ENCODE measurements at places on chromosomes 1 and 21.
A peak's percentile ranks its signal among the peaks of the same experiment; 100 is the strongest.

DNA sequence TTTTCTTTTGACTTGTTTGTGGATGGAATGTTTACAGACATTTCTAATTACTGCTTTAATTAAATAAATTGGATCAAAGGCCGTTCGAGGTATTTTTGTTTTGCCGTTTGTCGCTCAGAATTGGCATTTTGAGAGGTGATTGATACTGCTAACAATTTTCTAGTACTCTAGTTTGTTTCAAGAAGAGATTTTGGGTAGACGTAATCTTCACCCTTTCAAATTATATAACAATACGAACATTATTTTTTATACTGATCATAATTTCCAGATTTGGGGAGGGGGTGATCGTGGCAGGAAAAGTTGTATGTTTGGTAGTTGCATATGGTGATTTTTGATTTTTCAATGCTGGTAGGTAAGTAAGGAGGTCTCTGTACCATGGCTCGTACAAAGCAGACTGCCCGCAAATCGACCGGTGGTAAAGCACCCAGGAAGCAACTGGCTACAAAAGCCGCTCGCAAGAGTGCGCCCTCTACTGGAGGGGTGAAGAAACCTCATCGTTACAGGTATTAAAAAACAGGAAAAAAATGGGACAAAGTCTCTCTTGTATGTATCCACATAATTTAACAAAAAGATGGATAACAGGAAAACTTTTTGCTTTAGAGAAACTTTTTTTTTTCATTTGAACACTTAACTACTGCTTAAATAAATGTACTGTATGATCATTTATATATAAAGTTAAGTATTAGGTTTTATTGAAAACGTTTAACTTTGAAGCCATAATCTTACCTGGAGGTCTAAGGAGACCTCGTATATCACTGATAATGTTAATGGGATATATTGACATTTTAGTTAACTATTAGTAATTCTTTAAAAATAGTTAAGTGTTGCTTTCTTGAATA is 1.7 kb downstream of the H3-3A start:
- DNase-seq, result peak; percentile 61

- DNase-seq, result peak; percentile 87
These were observed 39.6 kb upstream of the LBR start for GRCh38 chr1:225467193-225468020.

GRCh38 chr1:172845371-172845770 is 186.5 kb downstream of the FASLG start:
- peak; percentile 56 for DNase-seq

DNA sequence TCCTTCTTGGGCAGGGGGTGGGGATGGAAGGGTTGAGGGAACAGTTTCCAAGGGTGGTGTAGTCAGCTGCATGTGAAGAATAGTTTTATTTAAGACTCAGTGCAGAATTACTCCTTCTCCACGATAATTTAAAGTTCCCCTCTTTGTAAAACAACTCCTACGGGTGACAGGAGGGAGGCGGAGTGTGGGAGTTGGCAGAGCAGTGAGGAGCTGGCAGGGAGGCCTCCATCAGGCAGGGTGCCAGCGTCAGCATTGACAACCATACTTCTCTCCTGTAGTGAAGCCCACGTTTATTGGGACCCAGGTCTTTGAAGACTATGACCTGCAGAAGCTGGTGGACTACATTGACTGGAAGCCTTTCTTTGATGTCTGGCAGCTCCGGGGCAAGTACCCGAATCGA is 93.8 kb downstream of the MTR start:
- no peak for DNase-seq

GRCh38 chr1:17102232-17102631 is 17.0 kb downstream of the PADI2 start:
- DNase-seq, result no peak

- no peak for DNase-seq
These were observed 469.2 kb downstream of the SMYD3 start for GRCh38 chr1:246037832-246038231.

DNA sequence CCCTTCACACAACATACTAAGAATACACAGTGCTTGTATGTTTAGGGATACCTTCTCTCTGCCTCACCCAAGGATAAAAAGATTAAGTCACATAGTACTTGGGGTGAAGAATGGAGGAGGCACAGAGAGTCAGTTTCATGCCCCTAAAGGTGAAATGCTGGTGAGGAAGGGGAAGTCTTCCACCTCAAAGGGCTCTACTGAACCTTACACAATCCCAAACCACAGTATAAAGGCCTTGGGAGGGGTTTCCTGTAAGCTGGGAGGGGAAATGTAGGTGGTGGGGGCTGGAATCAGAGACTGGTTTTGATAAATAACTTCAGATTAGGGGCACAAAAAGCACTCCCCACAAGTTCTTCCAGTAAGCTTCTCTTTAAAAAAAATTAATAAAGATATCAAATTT is 3.5 kb downstream of the MINDY1 start:
- DNase-seq, result peak; percentile 52

DNA sequence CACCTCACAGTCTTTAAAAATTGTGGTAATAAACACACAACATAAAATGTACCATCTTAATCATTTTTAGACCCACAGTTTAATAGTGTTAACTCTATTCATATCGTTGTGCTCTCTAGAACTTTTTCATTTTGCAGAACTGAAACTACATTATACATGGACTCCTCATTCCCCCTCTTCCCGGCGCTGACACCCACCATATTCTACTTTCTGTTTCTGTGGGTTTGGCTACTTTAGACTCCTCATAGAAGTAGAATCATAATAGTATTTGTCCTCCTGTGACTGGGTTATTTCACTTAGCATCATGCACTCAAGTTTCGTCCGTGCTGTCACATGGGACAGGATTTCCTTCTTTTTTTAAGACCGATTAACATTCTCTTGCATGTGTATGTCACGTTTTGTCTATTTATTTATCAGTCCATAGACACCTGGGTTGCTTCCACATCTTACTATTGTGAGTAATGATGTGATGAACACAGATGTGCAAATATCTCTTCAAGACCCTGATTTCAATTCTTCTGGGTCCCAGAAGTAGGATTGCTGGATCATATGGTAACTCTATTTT is 62.9 kb upstream of the TMPRSS2 start:
- no peak for DNase-seq

DNA sequence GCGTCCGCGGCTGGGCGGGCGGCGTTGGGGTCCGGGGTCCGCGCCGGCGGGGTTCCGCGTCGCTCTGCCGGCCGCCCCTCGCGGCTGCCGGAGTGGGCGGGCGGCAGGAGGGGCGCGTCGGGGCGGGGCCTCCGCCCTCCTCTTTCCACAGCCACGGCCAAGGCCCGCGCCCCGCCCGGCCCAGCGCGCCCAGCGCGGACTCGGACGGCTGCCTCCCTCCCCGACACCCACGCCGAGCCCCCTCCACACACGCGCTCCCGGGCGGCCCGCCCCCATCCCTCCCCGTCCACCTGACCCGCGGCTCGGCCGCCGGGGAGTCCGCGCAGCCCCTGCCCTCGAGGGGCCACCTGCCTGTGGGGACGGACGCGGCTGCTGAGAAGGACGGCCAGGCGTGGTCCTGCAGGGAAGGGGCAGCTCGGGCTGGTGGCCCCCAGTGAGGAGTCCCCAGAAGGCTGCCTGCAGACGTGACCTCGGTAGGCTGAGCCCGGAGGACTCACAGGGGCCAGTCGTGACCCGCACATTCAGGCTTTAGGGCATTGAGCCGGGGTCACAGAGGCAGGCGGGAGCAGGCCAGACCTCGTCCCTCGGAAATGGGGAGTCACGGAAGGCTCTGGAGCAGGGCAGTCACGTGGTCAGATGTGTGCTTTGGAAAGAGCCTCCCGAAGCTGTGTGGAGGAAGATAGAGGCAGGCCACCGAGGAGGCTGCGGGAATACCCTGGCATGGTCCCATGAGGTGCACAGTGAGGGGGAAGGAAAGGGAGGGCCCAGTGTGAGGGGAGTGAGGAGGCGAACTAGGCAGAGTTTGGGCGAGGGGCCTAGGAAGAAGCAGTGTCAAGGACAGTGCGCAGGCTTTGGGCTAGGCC is at the start of gene COL8A2:
Gene COL8A2 (minus strand): TSS at position 94 of the 863 bp plus-strand sequence. CDS start 24,980 bp downstream, outside the sequence.
- no peak for DNase-seq

DNA sequence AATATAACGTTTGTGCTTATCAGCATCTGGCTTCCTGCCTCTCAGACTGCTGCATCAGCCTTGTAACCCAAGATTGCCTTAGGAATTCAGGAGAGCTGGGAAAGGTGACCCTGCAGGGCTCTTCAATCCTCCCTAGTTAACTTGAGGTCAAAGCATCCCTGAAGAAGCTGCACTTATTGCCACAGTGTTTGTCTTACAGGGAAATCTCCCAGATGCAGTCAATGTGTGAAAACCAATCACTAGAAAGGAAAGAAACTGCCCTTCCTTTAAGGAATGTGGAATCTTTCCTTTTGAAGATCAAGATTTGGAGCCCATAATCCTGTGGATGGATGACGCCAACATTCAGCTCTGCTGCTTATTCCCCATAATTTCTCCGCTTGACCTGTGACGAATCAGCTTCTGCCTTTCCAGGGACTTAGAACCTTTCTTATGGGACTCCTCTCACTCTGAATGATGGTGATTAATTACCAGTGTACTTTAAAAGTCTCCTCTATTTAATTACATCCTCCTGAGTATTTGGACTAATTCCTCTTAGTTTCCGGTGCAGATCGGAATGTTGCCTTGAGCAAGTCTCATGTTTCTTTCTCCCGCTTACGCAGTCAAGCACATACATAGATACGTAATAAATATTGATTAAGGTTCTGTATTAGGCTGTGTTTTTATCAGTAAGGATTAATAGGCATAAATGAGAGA is 14.4 kb downstream of the ADAMTS5 start:
- DNase-seq, result no peak

DNA sequence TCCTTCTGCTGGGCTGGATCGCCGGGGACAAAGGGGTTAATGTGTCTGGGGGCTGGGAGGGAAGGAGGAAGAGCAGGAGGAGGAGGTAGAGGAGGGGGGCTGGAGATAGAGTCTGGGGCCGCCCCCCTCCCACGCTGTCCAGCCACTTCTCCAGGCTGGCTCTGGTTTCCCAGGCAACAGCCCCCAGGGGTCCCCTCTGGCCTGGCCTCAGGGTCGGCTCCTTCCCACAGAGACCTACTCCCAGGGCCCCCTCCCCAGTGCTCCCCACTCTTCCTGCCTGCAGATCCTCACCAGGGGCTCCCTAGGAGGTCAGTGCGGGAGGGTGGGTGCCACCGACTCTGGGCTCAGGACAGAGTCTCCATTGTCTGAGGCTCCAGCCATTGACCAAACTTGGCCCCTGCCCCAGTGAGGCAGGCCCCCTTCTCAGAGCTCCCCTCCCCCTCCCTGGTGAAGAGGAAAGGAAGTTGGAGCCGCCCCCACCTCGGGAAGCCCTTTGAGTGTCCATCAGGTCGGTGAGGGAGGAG is 34.1 kb downstream of the ARHGEF10L start:
- no peak for DNase-seq

GRCh38 chr1:68223687-68224086 is 8.6 kb downstream of the WLS start:
- DNase-seq, result no peak

DNA sequence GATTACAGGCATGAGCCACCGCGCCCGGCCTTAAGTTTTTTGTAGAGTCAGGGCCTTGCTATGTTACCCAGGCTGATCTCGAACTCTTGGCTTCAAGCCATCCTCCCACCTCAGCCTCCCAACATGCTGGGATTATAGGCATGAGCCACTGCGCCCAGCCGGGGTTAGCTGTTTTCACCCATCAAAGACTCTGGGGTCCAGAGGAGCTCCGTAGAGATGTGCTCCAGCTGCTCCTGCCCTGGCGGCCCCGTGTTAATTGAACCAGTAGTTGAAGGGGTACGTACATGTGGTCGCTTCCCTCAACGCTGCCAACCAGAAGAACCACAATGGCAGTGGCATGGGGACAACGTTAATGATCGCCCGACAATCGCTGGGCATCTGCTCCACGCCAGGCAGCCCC is 72.0 kb downstream of the NPHP4 start:
- DNase-seq, result no peak

- no peak for DNase-seq
These were observed 5.3 kb downstream of the UTS2 start for GRCh38 chr1:7847599-7847998.

GRCh38 chr1:154329152-154329521 is 3.8 kb downstream of the ATP8B2 start:
- no peak for DNase-seq

DNA sequence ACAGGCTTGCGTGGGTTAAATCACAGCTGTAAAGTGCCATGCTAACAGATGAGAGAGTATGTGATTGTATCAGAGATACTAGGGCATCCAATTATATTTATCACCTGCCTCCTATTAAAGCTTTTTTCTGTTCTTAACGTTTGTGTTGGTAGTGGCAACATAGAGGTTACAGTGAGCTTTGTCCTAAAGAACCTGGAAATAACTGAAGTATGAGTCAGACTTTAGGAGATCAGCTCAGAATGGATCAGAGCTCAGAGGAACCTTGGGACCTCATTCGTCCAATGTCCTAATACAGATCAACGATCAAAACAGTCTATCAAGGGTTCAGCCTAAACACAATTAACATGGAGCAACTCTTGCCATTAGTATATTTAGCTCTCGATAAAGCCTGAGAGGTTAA is 81.0 kb downstream of the RGS7 start:
- no peak for DNase-seq

DNA sequence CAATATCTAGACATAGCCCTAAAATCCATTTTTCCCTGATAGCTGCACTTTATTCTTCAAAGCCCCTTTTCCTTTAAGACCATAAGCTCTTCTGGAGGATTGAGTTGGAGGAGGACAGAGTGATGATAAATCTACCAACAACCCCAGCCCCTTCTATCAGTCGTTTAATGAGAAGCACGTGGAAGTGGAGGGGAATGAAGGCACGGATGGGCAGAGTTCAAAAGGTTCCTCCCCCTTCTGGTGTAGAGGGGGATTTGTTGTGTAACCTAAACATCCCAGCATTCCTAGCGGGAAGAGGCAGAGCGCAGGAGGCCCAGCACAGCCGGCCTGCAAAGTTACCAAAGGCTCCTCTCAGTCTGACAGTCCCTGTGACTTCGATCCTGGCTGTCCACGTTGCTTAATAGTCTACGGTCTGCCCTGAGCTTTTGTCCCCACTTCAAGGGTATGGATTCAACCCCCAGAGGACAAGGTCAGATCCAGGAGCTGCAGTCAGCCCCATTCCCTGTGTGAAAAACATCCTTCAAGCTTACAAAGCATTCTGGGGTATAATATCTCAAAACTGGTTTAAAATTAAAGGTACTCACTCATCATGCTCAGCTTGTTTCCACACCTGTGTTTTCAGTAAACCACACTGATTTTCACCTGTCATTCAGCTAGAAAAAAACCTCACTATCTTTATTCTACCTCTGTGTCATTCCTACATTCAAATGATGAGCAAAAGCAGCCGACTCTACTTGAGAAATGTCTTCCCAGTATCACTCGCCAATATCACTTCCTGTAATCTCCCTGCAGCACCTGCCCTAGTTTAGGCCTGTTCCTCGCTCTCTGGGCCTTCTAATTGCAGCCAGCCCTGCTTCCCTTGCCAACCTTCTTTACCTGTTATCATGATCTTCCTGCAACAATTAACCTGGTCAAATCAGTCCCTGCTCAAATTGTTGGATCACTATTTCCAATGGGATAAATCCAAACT is 117.9 kb downstream of the PLPP3 start:
- DNase-seq, result no peak

DNA sequence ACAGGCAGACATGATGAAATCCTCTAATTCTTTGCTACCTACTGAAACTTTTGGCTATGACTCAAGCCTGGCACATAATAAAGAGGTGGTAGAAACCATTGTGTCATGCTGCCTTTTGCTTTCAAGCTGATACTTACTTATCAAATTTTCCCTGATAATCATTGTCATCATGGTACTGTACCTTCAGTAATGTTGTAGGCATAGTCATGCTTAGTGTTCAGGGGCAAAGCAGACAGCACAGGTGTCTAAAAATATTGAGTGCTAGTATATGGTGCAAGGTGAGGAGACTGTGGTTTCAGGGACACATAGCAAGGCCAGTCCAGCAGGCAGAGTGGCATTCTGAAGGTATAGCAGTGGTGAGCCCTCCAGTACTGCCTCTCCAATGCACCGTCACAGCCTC is 226.9 kb upstream of the DEPDC1 start:
- no peak for DNase-seq

GRCh38 chr21:46151261-46151988 is 4.0 kb downstream of the FTCD start:
- no peak for DNase-seq
